MV-4-11 (cell line): ENCODE measurements at places on chromosomes 2 and 18.

GRCh38 chr18:55382277-55382805, 205.7 kb downstream of the TCF4 start:
- peak; percentile 39 for DNase-seq

DNA sequence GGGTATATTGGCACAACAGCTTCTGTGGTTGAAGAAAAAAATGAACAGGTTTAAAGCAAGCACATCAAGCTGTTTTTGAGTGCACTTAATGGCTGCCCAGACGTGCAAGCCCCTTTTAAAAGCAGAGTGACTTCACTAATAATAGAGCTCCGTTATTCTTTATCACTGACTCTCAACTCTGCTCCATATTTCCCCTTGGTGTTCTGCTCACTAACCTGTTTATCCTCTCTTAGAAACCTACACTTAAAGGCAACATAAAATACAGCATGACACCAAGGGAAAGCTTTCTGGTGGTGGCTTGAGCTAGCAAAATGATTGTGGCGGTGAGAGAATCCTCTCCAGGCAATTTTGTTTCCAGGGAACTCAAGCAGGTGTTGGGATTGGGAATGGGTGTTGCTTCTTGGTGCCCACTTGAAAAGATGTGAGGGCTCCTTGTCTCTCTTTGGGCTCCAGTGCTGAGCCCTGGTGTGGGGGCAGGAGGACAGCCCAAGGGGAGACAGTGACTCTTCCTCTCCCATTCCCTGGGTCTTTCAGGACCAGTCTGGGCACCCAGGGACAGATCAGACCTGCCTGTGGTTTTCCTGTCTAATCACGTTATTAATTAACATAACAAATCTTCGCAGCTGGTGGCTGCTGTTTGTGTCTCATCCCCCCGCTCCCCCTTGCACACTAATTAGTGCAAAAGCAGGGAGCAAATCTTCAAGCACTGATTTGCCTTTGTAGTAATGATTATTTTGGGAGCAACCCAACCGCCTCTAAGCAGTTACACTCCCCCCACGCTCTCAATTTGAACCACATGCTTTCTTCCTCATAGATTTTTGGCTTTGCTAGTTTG, 289.4 kb upstream of the CXCR4 start:
- no peak for DNase-seq

GRCh38 chr18:36589857-36590543, 238.8 kb downstream of the TPGS2 start:
- no peak for DNase-seq

GRCh38 chr2:132814651-132815050, 144.6 kb upstream of the LYPD1 start:
- DNase-seq = no peak

- peak; percentile 53 for DNase-seq
These were observed 36.0 kb downstream of the CHN1 start for GRCh38 chr2:174969091-174969734.

DNA sequence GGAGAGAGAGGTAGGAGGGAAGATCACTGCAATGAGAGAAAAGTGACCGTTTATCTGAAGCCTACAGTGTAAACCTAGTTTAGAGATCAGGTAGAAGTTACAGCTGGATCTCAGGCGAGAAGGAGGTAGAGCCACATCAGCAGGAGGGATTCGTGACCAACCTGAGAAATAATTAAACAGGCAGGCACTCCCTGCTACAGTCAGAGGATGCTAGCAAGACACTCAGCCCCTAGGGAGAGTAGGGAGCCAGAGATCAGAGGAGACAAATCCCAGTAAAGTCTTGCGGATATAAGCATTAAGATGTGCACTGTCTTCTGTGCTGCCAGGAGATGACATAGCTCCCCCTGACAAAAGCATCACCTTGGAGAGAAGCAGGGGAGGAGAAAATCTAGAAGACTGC, 629.1 kb upstream of the SLC39A10 start:
- DNase-seq = no peak

GRCh38 chr2:232587512-232587911, 37.0 kb downstream of the EIF4E2 start:
- DNase-seq = peak; percentile 42

GRCh38 chr2:218218268-218219185, 1.5 kb downstream of the ARPC2 start:
- DNase-seq = peak; percentile 78

- DNase-seq = no peak
These were observed 91.9 kb upstream of the RASGRP3 start for GRCh38 chr2:33384599-33384961.

- peak; percentile 86 for DNase-seq
These were observed 30.2 kb downstream of the LONRF2 start for GRCh38 chr2:100292022-100292580.

DNA sequence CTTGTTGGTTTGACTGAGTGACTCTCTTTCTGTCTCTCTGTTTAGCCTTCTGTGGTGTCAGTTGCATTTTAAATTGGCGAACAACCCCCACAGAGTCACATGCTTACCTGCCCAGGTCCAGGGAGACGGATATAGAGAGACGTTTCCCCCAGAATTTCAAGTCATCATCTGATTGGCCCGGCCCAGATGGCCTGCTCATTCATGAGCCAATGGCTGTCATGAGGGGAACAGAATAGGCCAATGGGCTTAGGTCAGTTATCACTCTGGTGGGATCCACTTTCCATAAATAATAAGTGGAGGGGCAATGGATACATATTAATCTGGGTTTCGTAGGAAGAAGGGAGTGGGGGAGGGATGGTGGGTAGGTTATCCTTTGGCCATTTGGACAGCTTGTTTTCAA, 150.0 kb upstream of the SPRED2 start:
- no peak for DNase-seq

- DNase-seq = no peak
These were observed 84.3 kb upstream of the FZD7 start for GRCh38 chr2:201949181-201949926.

DNA sequence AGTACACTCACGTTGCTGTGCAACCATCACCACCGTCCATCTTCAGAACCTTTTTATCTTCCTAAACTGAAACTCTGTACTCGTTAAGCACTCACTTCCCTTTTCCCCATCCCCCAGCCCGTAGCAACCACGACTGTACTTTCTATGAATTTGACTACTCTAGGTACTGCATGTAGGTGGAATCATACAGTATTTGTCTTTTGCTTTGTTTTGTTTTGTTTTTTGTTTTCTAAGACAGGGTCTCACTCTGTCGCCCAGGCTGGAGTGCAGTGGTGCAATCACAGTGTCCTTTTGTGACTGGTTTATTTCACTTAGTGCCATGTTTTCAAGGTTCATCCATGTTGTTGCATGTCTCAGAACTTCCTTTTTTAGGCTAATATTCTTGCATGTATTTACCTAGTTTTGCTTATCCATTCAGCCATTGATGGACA, 7.0 kb upstream of the TYMS start:
- DNase-seq = peak; percentile 85

- no peak for DNase-seq
These were observed 389.6 kb upstream of the CELF4 start for GRCh38 chr18:37955201-37955600.

DNA sequence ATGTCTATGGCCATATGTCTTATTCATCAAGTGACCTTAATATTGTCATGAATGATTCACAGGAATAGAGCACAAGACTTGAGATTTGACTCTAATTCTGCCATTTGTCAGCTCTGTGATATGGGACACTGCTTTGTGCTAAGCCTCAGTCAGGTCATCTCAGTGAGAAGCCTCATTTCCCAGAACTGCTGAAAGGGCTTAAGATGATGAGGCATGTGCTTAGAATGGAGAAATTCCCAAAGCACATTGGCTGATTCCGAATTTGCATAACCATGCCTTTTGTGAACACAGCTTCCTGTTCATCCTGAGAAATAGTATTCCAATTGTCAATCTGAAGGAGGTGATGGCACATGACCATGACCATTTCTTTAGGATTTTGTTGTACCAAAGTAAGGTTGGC, 218.1 kb downstream of the ALK start:
- no peak for DNase-seq

- peak; percentile 39 for DNase-seq
These were observed 18.2 kb downstream of the IGFBP2 start for GRCh38 chr2:216651351-216651881.

- no peak for DNase-seq
These were observed 26.9 kb upstream of the GPR75 start for GRCh38 chr2:53886406-53887280.

DNA sequence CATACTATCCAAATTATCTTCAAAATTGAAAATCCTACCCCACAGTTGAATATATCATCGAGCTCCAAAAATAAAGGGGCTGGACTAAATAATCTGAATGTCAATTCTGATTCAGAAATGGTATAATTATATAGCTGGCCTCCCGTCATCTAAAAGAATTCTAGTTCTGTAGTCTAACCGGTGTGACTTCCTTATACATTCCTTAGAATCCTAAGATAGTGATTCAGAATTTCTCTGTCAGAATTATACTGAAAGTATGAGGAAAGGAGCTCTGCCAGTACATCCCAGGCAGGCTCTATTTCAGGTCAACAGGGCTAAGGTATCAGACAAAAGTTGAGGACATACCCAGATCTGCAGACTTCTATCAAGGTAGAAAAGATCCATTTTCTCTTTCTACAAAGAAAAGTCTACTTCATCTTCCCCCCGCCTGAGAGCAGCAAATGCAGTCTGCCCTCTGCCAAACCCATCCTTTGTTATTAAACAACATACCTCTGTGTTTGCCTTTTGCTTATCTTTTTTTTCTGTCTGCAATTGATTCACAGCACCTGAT, 128.5 kb downstream of the METTL4 start:
- DNase-seq = no peak

DNA sequence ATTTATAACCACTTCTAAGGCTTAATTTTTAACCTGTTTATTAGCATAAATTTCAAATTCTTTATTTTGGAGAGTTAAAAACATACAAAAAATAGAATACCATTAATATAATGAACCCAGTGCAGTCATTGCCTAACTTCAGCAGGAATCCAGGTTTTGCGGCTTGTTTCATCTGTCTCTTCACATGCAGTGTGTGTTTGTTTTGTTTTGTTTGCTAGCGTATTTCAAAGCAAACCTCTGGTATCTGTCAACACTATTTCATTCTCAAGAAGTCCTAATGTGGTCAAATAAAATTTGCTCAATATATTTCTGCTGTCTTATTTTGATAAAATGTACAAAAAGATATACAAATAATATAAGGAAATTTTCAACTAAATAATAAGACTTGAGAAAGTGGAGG, 328.5 kb downstream of the AGPS start:
- no peak for DNase-seq

DNA sequence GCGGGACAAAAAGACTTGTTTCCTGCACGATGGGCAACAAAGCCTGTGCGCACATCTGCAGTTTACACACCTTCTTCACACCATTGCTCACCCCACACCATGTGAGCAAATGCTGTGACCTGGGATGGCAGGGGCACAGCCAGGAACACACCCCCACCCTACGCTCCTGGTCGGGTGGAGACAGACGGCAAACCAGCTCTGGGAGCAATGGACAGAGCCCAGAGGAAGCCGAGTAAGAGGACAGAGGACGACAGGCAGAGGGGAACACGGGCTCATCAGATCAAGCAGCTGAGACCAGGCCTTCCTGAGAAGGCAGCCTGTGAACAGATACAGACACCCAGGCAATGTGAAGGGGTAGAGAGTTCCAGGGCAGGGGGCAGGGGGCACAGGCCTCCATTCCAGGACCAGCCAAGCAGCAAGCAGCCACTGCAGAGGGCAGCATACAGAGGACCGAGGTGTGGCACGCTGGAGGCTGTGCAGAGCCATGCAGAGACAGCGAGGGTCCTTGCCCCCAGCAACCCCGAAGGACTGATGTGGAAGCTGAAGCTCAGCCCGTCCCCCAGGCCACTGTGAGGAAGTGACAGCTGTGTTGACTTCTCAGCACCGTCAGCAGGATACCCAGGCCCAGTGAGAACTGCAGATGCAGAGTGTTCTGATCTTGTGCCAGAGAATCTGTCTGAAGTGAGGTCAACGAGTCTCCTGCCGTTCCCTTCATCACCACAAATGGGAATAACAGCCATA, 46.2 kb downstream of the PARD6G start:
- no peak for DNase-seq

DNA sequence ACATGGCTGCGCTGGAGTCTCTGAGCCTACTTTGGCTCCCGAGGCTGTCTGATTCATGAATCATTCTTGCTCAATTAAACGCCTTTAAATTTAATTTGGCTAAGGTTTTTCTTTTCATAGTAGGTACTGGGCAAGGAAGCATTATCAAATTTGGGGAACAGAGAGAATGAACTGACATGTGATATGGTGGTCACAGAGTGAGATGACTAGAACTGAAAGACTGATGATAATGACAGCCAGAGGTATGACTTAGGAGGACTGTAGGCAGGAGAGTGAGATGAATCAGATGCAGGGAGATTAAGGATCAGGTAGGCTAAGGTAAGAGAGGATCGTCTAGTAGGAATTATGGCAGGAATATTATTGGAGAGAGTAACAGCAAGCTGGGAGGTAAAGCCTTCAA, 40.9 kb upstream of the ST8SIA3 start:
- DNase-seq = no peak

GRCh38 chr18:56702946-56703345, 51.8 kb downstream of the WDR7 start:
- peak; percentile 26 for DNase-seq

GRCh38 chr2:29372185-29372584, 257.0 kb downstream of the CLIP4 start:
- no peak for DNase-seq

GRCh38 chr2:201164166-201164565, 18.8 kb upstream of the CASP10 start:
- DNase-seq = no peak

GRCh38 chr2:85409845-85410583, at the start of gene CAPG:
Gene CAPG (minus strand): TSS chr2:85410366. CDS start chr2:85402145, 8,221 bp downstream.
- DNase-seq = peak; percentile 75

DNA sequence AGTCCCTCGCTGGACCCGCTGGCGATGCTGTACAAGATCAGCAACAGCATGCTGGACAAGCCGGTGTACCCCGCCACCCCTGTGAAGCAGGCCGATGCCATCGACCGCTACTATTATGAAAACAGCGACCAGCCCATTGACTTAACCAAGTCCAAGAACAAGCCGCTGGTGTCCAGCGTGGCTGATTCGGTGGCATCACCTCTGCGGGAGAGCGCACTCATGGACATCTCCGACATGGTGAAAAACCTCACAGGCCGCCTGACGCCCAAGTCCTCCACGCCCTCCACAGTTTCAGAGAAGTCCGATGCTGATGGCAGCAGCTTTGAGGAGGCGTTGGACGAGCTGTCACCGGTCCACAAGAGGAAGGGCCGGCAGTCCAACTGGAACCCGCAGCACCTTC, 77.1 kb downstream of the TSHZ1 start:
- DNase-seq = no peak

GRCh38 chr2:11738589-11739436, 7.6 kb upstream of the LPIN1 start:
- peak; percentile 66 for DNase-seq

- DNase-seq = no peak
These were observed 218.0 kb upstream of the COPS8 start for GRCh38 chr2:236867441-236868260.

GRCh38 chr2:55460562-55460961, 40.9 kb upstream of the CCDC88A start:
- DNase-seq = no peak
